ENCODE measurements at places on chromosomes 1 and 21.
A peak's percentile ranks its signal among the peaks of the same experiment; 100 is the strongest.

DNA sequence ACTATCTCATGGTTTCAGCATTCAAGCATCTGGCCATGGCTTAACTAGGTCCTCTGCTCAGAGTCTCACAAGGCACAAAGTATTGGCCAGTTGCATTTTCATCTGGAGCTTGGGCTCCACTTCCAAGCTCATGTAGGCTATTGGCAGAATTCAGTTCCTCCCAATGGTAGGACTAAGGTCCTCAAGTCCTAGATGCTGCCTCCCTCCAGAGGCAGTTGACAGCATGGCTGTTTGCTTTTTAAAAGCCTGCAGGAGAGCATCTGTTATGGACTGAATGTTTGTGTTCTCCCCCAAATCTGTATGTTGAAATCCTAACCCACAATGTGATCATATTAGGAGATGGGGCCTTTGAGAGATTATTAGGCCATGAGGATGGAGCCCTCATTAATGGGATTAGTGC lies 38.0 kb upstream of the HLX start:
- H3K36me3 ChIP-seq = no peaks in the 10 kb centered on the region
- H3K27ac ChIP-seq = no peak overlapping the region
- H3K4me1 ChIP-seq = peaks cover 2% of the 10 kb centered on the region

- H3K27me3 ChIP-seq = no peaks in the 10 kb centered on the region
- H3K27ac ChIP-seq = no peak overlapping the region
- H3K36me3 ChIP-seq = no peaks in the 10 kb centered on the region
- H3K4me1 ChIP-seq = no peaks in the 10 kb centered on the region
Measured at GRCh38 chr21:45098867-45099266, 24.5 kb downstream of the ADARB1 start.

DNA sequence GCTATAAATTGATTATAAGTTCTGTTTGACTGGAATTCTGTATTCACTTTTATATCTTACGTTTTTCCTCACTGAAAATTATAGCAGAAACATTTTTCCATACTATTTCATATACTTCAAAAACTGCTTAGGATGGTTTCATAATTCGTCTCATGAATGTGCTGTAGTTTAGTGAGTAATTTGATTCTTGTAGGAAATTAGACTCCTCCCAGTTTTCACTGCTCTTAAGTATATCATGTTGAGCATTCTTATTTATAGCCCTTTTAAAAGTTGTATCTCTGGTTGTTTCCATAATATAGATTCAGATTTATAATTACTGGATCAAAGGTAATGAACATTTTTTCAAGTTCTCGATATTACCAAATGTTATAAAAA lies 250.6 kb downstream of the FMN2 start:
- no peak overlapping the region for H3K27ac ChIP-seq
- H3K4me3 ChIP-seq = no peak overlapping the region
- H3K27me3 ChIP-seq = no peaks in the 10 kb centered on the region
- no peak for DNase-seq
- H3K4me1 ChIP-seq = no peaks in the 10 kb centered on the region

GRCh38 chr1:67818725-67819301 lies 14.5 kb downstream of the GNG12 start:
- H3K4me3 ChIP-seq = no peak overlapping the region
- no peaks in the 10 kb centered on the region for H3K4me1 ChIP-seq
- no peak overlapping the region for H3K27ac ChIP-seq
- no peaks in the 10 kb centered on the region for H3K36me3 ChIP-seq

DNA sequence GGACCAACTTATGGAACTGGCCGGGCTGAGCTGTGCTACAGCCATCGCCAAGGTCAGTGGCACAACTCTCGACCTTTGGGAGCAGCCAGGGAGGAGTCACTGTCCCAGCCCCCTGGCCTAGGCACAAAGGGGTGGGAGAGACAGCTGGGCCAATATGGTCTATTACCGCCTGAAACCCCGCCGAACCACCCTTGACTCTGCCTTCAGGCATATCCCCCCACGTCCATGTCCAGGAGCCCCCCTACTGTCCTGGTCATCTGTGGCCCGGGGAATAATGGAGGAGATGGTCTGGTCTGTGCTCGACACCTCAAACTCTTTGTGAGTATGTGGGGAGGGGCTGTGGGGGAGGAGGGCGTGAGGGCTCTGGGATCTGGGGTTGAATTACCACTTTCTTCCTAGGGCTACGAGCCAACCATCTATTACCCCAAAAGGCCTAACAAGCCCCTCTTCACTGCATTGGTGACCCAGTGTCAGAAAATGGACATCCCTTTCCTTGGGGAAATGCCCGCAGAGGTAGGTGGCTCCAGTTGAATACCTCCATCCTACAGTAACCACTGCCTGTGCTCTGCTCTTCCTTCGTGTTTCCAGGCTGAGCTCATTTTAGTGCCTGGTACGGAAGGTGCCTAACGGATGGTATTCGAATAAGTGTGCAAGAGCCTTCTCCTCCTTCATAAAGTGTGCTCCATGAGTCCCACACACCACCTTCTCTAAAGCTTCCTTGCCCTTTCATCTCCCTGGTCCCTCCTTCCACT lies 758 bp downstream of the NAXE start:
- H3K27me3 ChIP-seq = no peaks in the 10 kb centered on the region
- no peak for DNase-seq
- peaks cover 12% of the 10 kb centered on the region for H3K4me1 ChIP-seq

- H3K4me3 ChIP-seq = no peak overlapping the region
- H3K4me1 ChIP-seq = no peaks in the 10 kb centered on the region
- no peaks in the 10 kb centered on the region for H3K36me3 ChIP-seq
- no peaks in the 10 kb centered on the region for H3K27me3 ChIP-seq
- no peak for DNase-seq
Measured at GRCh38 chr1:183962903-183963302, 74.6 kb downstream of the COLGALT2 start.

- no peak overlapping the region for H3K4me3 ChIP-seq
- H3K36me3 ChIP-seq = no peaks in the 10 kb centered on the region
- no peak for DNase-seq
- peaks cover 3% of the 10 kb centered on the region for H3K27me3 ChIP-seq
- no peaks in the 10 kb centered on the region for H3K4me1 ChIP-seq
Measured at GRCh38 chr21:42461185-42461520, 34.9 kb downstream of the RSPH1 start.

GRCh38 chr1:14340002-14340785 lies 258.3 kb upstream of the KAZN start:
- DNase-seq = no peak
- H3K27ac ChIP-seq = no peak overlapping the region
- H3K4me3 ChIP-seq = no peak overlapping the region
- no peaks in the 10 kb centered on the region for H3K36me3 ChIP-seq
- no peaks in the 10 kb centered on the region for H3K27me3 ChIP-seq
- H3K4me1 ChIP-seq = no peaks in the 10 kb centered on the region

DNA sequence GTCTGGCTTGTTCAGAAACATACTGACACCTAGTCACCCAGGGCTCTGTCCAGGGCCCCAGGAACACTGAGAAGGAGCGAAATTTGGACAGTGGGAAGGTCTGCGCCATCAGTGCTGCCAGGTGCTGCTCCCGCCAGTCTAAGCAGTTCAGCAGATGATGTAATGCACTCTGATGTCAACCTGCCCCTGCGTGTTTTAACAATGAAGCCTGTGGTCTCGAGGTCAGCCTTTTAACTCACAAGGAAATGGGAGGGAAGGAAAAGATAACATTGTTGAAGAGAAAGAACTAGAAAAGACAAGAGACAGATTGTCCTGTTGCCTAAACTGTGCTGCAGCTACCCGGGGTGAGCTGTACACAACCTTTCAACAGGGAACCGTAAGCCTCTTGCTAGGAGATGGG lies 126.6 kb upstream of the IFFO2 start:
- H3K27me3 ChIP-seq = no peaks in the 10 kb centered on the region
- DNase-seq = no peak
- H3K4me3 ChIP-seq = no peak overlapping the region
- H3K36me3 ChIP-seq = peaks cover 85% of the 10 kb centered on the region
- no peak overlapping the region for H3K27ac ChIP-seq

DNA sequence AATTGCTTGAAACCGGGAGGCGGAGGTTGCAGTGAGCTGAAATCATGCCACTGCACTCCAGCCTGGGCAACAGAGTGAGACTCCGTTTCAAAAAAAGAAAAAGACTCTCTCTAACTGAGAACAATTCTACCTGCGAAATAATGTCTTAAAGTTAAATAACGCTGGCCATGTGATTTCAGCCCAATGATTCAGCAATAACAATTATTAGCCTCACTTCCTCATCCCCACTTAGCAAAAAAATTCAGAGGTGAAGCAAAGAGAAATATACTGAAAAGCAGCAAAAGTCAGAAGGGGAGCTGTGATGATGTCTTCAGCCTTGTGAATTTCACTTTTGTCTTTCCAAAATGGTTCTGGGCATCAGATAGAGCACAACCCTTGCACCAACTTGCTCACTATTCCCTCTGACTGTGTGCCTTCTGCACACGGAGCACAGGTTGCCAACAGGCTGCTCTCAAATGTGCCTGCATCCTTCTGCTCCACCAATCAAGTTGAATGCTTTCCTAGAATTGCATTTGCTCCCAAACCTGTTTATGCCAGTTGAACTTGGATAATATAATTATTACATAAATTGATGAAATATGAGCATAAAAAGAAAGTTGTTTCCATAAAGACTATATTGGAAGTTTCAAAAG lies 79.8 kb upstream of the IPO9 start:
- peaks cover 10% of the 10 kb centered on the region for H3K36me3 ChIP-seq
- no peak overlapping the region for H3K4me3 ChIP-seq
- no peaks in the 10 kb centered on the region for H3K27me3 ChIP-seq
- H3K27ac ChIP-seq = peak overlapping the region; percentile 99

GRCh38 chr1:230983811-230984210 lies 4.9 kb downstream of the ARV1 start:
- no peak overlapping the region for H3K27ac ChIP-seq
- no peaks in the 10 kb centered on the region for H3K27me3 ChIP-seq
- no peaks in the 10 kb centered on the region for H3K36me3 ChIP-seq
- no peak overlapping the region for H3K4me3 ChIP-seq
- no peaks in the 10 kb centered on the region for H3K4me1 ChIP-seq

All from neuronal stem cell (in vitro differentiated cells).